ENCODE measurements at places on chromosomes 4 and X. TPM values are rescaled to one million over a fixed set of nuclear protein-coding genes. Genes with fewer than 3 reads are reported as not detected.

DNA sequence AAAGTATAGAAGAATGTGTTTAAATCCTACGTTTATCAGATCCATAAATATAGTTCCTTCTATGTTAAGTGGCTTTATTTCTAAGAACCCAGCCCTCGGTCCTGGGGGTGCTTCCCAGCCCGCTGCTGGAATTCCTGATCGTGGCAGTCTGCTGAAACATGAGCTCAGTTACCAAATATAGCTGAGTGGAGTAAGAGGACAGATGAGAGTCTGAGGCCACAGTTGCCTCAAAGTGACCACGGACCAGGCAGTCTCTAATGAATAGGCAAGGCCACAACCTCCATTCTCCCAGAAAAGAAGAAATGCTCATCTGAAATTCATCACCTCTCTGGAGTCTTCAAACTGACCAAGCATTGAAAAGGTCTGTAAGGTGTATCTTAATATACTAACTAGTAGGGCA is at the start of gene PALLD:
PALLD (plus strand) TSS at position 219 of the 400 bp plus-strand sequence.
- DNase-seq: no peak

Gene RAB28
- total RNA-seq: 32.1 TPM

Gene GABRG1
- not detected for total RNA-seq

- no peak for DNase-seq
These were observed 9.1 kb downstream of the PPAT start for GRCh38 chr4:56426273-56426672.

DNA sequence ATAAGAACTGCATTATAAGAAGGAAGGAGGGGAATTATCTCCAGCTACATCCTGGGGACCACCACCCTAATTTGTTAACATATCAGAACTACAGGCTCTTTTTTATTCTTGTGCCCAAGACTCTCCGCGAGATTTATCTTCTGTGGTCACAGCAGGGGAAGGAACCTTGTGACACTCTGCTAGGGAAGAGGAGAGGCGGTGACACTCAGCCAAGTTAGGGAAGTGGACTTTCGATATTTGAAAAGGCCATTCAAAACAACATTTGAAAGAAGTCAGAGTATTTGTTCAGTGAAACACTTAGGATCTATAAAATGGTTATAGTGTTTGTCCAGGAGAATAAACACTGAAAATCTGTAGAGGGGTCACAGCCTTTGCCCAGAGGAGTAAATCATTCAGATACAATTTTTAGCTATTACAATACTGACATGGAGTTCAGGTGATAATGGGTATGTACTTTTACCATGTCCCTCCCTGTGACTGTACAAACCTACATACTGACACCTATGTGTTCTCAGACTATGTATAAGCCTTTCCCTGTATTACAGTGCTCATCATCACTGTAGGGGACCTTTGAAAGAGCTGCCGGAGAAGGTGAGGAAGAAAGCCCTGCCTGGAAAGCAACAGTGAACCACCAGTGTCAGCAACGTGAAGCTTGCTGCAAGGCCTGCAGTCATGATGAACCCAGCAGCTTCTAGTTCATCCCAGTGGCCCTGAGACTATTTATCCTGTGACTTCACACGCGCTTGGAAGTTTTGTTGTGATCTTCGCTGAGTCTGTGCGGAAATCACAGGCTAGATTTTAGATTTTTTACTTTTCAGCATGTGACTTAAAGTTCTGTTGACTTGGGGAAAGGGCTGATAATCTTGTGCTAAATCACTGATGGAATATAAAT is 8.5 kb upstream of the PTTG2 start:
- DNase-seq: no peak

All from sigmoid colon (tissue), 7 donors.